ENCODE measurements at places on chromosomes 2 and 18. TPM values are rescaled to one million over a fixed set of nuclear protein-coding genes. Genes with fewer than 3 reads are reported as not detected.
A peak's percentile ranks its signal among the peaks of the same experiment; 100 is the strongest.

The LHCGR gene
- total RNA-seq = not detected

The GREB1 gene
- total RNA-seq = 1.4 TPM

The RPRM gene
- total RNA-seq = not detected

The UGT1A4 gene
- not detected for total RNA-seq

- no peak overlapping the region for H3K4me3 ChIP-seq
- no peak overlapping the region for H3K27ac ChIP-seq
- DNase-seq = no peak
- H3K27me3 ChIP-seq = no peaks in the 10 kb centered on the region
Measured at GRCh38 chr2:221448057-221448843, 123.9 kb downstream of the EPHA4 start.

GRCh38 chr2:119242276-119243119 is 18.9 kb downstream of the STEAP3 start:
- no peak for DNase-seq
- peaks cover 2% of the 10 kb centered on the region for H3K4me1 ChIP-seq
- no peak overlapping the region for H3K4me3 ChIP-seq
- H3K36me3 ChIP-seq = no peaks in the 10 kb centered on the region
- H3K27ac ChIP-seq = no peak overlapping the region

DNA sequence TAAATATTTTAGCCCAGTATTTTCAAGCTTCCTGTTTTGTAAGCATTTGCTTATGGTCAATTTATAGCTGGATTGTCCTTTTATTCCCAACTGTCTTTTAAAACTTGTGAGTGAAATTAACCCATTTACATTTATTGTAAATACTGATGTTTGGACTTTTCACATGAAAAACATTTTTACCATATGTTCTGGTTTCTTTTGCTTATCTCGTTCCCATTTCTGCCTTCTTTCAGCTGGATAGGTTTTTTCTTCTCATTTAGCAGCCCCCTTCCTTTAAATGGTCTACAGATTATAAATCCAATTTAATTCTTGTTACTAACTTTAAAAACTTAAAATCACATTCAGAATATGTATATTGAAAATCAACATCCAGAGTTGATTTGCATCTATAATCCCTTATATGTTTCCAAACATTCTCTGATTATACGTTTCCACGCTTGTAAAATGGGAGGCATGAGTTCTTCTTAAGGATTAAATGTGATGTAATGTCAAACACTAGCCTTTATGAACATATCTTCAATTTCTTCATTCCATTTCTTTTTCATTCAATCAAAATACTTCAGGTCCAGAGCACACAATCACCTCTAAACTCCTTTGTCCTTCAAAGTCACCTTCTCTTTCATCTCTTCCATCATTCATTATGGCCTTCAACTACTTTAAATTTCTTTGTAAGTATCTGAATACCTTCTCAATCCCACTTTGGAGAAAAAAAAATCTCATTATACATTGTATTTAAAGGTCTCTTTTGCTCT is 1.1 kb upstream of the KDM3A start:
- peak overlapping the region; percentile 89 for H3K4me3 ChIP-seq
- peaks cover 35% of the 10 kb centered on the region for H3K4me1 ChIP-seq
- peaks cover 5% of the 10 kb centered on the region for H3K27me3 ChIP-seq
- no peak for DNase-seq

DNA sequence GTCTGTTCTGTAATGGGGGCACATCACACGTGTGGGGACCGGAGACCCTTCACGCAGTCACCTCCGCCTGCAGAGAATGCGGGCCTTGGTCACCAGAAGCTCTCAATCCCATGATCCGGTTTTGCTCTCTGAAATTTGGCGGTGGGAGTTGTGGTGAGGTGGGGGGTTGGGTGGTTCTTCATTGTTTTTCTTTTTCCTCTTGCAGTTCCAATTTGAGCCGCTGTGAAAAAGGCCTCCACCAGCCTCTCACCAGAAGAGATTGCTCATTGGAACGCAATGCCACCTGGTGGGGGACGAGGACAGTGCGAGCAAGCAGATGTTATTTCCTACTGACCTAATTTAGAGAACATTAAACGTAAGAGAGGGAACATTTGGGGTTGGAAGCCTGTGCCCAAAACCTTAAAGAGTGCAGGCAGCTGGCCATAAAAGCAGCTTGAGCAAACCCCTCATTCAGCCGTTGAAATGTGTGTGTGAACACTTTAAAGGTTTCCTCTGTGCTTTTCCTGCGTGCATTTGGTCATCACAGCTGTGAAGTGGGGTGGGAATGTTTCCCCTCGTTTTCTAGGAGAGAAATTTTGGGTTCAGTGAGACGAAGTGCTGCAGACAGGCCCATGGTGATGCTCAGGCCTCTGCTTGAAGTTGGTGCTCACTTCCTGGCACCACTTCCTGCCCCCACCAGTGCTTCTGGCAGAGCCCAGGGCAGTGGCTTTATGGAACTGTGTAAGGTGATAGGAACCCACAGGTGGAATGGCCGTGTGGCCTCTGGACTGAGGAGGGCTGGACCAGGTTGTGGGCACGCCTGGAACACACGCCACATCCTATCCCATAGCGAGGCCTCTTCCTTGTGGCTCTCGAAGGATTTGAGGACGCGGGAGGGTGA is 61.7 kb downstream of the ZCCHC2 start:
- H3K27me3 ChIP-seq = no peaks in the 10 kb centered on the region
- peaks cover 56% of the 10 kb centered on the region for H3K4me1 ChIP-seq
- peaks cover 39% of the 10 kb centered on the region for H3K36me3 ChIP-seq
- H3K27ac ChIP-seq = peak overlapping the region; percentile 96
- H3K4me3 ChIP-seq = peak overlapping the region; percentile 9

DNA sequence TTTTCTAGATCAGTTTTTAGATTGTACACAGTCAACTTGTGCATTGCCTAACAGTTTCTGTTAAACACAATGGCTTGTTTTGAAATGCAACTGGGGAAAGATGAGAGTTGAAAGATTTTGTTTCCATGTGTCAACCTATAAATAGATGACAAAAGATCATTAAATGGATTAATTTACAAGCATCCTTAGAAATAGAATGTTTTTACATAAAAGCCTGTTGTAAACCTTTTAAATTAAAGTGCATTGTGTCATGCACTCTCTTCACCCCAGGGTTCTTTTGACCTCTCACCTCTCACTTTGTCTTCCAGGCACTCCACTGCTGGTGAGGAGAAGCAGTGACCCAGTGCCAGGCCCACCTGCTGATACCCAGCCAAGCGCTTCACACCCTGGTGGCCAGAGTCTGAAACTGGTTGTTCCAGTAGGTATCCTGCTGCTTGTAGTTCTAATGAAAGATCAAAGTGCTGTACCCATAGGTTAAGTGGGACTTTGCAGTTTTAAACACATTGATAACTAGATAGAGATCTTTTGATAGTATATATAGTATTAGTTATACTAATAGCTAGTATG is 502.1 kb downstream of the PARD3B start:
- no peaks in the 10 kb centered on the region for H3K4me1 ChIP-seq
- no peaks in the 10 kb centered on the region for H3K27me3 ChIP-seq
- H3K36me3 ChIP-seq = no peaks in the 10 kb centered on the region
- no peak overlapping the region for H3K4me3 ChIP-seq
- H3K27ac ChIP-seq = no peak overlapping the region
- DNase-seq = no peak

- no peaks in the 10 kb centered on the region for H3K27me3 ChIP-seq
- H3K4me1 ChIP-seq = peaks cover 15% of the 10 kb centered on the region
- H3K27ac ChIP-seq = peak overlapping the region; percentile 58
- H3K36me3 ChIP-seq = peaks cover 1% of the 10 kb centered on the region
- no peak for DNase-seq
Measured at GRCh38 chr18:9876867-9877654, 8.7 kb upstream of the TXNDC2 start.

GRCh38 chr2:156466739-156467405 is 30.7 kb downstream of the GPD2 start:
- H3K27ac ChIP-seq = no peak overlapping the region
- H3K4me1 ChIP-seq = peaks cover 16% of the 10 kb centered on the region
- H3K4me3 ChIP-seq = peak overlapping the region; percentile 21
- no peak for DNase-seq

GRCh38 chr18:2508155-2508554 is 63.1 kb downstream of the METTL4 start:
- H3K36me3 ChIP-seq = no peaks in the 10 kb centered on the region
- H3K4me3 ChIP-seq = no peak overlapping the region
- H3K27me3 ChIP-seq = no peaks in the 10 kb centered on the region
- no peaks in the 10 kb centered on the region for H3K4me1 ChIP-seq

DNA sequence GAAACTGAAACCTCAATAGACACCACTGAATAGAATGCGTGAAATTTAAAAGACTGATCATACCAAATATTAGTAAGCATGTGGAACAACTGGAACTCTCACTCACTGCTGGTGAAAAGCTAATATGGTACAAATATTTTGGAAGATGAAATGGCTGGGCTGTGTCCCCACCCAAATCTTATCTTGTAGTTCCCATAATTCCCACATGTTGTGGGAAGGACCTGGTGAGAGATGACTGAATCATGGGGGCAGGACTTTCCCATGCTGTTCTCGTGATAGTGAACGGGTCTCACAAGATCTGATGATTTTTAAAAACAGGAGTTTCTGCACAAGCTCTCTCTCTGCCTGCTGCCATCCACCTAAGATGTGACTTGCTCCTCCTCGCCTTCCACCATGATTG is 32.0 kb upstream of the MYCN start:
- no peaks in the 10 kb centered on the region for H3K36me3 ChIP-seq
- no peak for DNase-seq
- peaks cover 3% of the 10 kb centered on the region for H3K27me3 ChIP-seq
- H3K27ac ChIP-seq = no peak overlapping the region
- H3K4me3 ChIP-seq = no peak overlapping the region

- H3K36me3 ChIP-seq = no peaks in the 10 kb centered on the region
- H3K27ac ChIP-seq = no peak overlapping the region
- H3K4me1 ChIP-seq = no peaks in the 10 kb centered on the region
- no peaks in the 10 kb centered on the region for H3K27me3 ChIP-seq
- H3K4me3 ChIP-seq = no peak overlapping the region
Measured at GRCh38 chr2:206368484-206368883, 74.8 kb upstream of the ADAM23 start.

DNA sequence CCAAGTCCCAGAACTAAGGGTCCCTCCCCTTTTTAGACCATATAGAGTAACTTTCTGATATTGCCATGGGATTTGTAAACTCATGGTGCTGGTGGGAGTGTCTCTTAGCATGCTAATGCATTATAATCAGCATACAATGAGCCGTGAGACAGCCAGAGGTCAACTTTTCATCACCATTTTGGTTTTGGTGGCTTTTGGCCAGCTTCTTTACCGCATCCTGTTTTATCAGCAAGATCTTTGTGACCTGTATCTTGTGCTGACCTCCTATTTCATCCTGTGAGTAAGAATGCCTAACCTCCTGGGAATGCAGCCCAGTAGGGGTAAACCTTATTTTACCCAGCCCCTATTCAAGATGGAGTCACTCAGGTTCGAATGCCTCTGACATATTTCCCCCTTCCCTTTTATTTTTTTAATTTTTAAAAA is 148.2 kb downstream of the PHLPP1 start:
- H3K4me1 ChIP-seq = peaks cover 9% of the 10 kb centered on the region
- no peak for DNase-seq
- H3K36me3 ChIP-seq = peaks cover 2% of the 10 kb centered on the region
- H3K4me3 ChIP-seq = no peak overlapping the region

DNA sequence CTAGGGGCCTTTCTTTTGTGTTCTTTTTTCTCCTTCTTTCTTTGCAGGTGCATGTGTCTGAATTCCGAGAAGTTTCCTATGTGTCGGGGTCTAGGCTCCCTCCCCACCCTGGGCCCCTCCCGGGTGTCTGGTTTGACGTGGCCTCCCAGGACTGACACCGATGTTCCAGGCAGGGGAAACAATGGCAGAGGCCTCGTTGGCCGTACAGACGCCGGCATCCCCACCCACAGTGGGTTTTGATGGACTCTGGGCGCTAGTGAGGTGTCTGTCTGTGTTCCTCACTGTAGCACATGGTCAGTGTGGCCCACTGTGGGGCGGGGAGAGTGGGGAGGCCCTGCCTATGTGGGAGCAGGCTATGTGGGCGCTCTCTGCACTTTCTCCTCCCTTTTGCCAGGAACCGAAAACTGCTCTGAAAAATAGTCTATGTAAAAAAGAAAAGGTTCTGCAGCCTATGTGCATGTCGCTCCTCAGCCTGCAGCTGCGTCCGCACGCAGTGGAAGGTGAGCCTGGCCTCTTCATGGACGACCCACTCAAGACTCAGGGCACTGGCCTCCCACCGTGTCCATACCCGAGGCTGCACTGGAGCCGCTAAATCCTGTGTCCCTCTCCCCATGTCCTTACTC is 90.9 kb upstream of the ASB18 start:
- no peaks in the 10 kb centered on the region for H3K36me3 ChIP-seq
- peak; percentile 35 for DNase-seq
- no peak overlapping the region for H3K27ac ChIP-seq
- peaks cover 5% of the 10 kb centered on the region for H3K27me3 ChIP-seq
- H3K4me3 ChIP-seq = no peak overlapping the region
- peaks cover 9% of the 10 kb centered on the region for H3K4me1 ChIP-seq

DNA sequence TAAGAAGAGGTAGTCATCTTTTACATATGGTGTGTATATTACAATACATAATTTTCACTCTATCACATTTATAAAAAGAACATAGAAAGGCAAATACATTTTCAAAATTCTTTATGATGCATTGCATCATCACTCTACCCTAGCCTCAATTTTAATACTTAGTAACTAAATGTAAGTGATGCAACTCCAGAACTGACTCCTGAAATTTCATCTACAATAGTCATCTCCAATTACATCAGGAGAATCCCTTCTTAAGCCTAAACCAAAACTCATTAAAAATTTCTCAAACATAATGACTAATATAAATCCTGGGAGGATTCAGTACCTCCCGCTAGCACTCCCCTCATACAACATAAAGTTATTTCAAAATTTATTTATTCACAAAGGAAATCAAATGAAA is 15.9 kb downstream of the TMX3 start:
- DNase-seq = no peak
- H3K27me3 ChIP-seq = no peaks in the 10 kb centered on the region
- H3K4me1 ChIP-seq = peaks cover 18% of the 10 kb centered on the region
- no peak overlapping the region for H3K4me3 ChIP-seq

DNA sequence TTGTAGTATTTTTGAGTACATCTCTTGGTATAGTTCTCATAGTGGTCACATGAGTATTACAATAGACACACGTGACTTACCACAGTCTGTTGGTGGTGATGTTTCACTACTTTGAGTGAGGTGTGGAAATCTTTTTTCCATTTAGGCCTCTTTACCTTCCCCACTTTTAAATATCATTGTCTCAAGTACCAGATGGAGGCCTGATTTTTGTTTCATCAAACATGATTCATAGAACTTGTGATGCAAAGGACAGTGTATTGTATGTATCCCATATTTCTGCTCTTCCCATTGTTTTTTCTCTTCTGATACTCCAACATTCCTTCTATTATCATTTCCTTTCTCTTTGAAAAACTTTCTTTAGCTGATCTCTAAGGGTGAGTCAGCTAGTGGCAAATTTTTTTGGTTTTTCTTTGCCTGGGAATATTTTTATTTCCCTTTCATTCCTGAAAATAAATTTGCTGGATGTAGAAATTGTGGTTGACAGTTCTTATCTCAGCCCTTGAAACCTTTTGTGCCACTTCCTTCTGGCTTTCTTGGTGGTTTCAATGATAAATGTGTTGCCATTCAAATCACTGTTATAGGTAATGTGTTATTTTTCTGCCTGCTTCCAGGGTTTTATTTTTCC is 32.8 kb downstream of the RFX8 start:
- H3K27ac ChIP-seq = no peak overlapping the region
- H3K4me3 ChIP-seq = no peak overlapping the region
- H3K4me1 ChIP-seq = peaks cover 24% of the 10 kb centered on the region
- peaks cover 2% of the 10 kb centered on the region for H3K27me3 ChIP-seq
- no peak for DNase-seq
- H3K36me3 ChIP-seq = peaks cover 6% of the 10 kb centered on the region

GRCh38 chr18:21439431-21439846 is 161.1 kb downstream of the ESCO1 start:
- H3K36me3 ChIP-seq = no peaks in the 10 kb centered on the region
- peaks cover 28% of the 10 kb centered on the region for H3K27me3 ChIP-seq
- no peak for DNase-seq
- H3K4me3 ChIP-seq = no peak overlapping the region
- no peak overlapping the region for H3K27ac ChIP-seq
- no peaks in the 10 kb centered on the region for H3K4me1 ChIP-seq
